ENCODE measurements at places on chromosomes 3 and 15.
A peak's percentile ranks its signal among the peaks of the same experiment; 100 is the strongest.

DNA sequence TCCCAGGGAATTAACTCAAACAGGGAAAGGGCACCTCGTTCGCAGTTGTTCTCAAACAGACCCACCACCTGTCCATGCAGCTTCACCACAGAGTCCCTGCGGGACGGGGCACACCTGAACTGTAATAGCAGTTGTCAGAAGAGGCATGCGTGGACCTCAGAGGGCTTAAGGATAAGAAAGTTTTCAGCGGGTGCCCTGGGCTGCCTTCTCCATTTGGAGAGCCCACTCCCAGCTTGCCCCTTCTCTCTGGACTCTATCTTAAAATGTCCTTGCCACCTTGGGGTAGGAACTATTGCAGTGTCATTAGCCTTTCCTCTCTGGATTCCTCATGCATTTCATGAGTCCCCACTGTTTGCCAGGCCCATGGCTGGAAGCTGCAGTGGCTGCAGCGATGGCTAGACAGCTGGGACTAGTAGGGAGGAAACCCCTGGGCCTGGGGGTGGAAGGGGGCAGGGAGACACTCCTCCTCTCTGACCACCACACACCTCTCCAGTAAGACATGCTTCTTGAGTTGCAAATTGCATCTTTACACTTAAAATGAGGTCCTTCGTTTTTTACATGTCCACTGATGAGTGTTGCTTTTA, 33.5 kb downstream of the PDIA5 start:
- DNase-seq: no peak

- no peak for DNase-seq
Observed at GRCh38 chr3:126518779-126519177, 1.2 kb upstream of the UROC1 start.

GRCh38 chr3:23113455-23114171, 89.5 kb upstream of the UBE2E2 start:
- DNase-seq: peak; percentile 58

- DNase-seq: no peak
Observed at GRCh38 chr3:126986001-126986400, 3.1 kb downstream of the PLXNA1 start.

DNA sequence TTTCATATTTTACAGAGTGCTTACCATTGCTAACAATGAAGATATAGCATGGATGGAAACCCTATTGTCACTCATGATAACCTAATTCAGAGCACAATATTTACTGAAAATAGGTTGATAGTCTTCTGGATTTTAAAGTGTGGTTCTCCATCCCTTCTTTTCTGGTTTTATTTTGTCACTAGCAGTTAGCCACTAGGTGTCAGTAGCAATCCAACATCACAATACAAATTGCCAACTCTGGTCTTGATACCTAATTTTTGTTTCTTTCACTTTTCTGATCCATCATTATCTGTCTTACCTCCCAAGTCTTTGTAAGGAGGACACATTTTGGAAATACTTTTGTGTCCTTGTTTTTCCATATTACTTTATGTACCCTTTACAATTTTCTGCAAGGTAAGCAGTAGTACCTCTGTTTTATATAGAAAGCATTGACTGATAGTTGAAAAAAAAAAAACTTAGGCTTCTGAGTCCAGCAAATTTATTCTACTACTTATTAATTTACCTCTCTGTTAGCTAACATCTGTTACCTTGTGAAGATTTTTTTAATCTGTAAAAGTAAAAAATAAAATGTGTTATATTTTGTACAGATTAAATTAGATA, 28.3 kb upstream of the CRYBG3 start:
- peak; percentile 79 for DNase-seq

DNA sequence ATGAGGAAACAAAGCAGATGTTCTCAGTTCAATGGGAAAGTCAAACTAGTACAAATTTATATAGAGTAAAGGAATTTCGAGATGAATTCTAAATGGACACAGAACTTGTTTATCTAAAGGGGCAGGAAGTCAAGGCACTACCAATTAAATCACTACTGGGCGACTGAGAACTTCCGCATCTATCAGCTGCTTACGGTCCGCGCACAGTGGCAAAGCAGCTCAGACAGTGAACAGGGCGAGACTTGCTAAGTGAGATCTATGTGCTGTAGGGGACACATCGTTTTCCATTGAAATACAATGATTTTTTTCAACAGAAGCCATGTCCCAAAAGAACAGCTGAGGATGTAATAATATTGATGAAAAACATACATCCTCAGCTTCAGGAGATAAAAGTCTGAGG, 105.0 kb downstream of the CHRNA7 start:
- DNase-seq: no peak

DNA sequence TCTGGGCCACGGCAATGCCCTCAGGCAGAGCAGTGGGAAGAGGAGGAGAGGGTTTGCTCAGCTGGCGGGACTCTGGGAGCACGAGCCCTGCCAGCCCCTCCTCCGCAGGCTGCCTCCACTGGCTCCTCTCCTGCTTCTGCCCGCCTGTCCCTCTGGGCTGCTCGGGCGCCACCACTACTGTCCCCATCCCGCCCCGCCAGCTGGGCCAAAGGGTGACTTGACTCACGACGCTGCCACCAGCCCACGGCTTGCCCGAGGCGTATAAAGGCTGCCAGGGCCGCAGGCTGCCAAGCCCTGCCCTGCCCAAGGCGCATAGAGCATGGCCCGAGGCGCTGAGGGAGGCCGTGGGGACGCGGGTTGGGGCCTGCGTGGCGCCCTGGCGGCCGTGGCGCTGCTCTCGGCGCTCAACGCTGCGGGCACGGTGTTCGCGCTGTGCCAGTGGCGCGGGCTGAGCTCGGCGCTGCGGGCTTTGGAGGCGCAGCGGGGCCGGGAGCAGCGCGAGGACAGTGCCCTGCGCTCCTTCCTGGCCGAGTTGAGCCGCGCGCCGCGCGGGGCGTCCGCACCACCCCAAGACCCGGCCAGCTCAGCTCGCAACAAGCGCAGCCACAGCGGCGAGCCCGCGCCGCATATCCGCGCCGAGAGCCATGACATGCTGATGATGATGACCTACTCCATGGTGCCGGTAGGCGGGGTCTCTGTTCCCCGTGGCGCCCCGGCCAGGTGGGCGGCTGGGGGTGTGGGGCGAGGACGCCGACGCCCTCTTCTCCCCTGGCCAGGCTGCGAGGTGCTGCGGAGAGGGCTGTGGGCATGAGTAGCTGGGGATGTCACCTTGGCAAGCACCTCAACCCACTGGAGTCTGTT, at the start of gene GLDN:
GLDN (plus strand) TSS at position 290 of the 861 bp plus-strand sequence; CDS start at position 320, 30 bp downstream.
- DNase-seq: no peak

GRCh38 chr3:18119866-18120265, 305.3 kb downstream of the SATB1 start:
- DNase-seq: no peak

DNA sequence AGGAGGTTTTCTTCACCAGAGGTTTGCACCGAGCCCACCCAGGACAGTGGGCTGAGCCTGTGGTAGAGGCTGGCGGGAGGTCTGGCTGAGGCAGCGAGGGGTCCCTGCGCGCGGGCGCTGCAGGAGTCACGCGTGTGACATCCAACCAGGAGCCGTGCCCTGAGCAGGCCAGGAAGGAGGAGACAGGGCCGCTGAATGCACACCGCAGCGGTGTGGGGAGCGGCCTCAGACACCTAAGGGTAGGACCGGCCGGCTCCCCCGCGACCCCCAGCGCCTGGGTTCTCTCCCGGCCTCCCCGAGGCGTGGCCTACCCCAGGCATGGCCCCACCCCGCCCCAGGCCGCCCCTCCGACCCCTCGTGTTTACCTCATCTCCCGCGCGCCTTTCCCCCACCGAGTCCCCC, 412 bp downstream of the SLC41A3 start:
- DNase-seq: peak; percentile 55

GRCh38 chr3:15726043-15726442, 71.7 kb downstream of the ANKRD28 start:
- no peak for DNase-seq

DNA sequence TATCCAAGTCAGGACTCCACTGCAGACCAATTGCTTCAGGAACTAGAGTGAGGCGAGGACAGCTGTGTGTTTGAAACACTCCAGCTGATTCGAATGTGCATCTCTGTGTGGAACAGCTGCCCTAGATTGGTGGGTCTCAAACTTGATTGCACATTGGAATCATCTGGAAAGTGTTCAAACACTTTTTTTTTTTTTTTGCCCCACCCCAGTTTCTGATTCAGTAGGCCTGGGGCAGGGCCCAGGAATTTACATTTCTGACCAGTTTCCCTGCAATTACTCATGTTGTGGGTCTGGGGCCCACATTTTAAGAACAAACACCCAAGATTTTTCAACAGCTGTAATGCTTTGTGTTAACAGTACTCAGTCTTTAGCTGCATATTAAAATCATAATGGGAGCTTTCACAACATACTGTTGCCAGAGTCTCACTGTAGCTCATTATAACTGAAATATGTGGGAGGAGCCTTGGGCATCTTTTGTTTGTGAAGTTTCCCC, 156.6 kb downstream of the NR1D2 start:
- no peak for DNase-seq

DNA sequence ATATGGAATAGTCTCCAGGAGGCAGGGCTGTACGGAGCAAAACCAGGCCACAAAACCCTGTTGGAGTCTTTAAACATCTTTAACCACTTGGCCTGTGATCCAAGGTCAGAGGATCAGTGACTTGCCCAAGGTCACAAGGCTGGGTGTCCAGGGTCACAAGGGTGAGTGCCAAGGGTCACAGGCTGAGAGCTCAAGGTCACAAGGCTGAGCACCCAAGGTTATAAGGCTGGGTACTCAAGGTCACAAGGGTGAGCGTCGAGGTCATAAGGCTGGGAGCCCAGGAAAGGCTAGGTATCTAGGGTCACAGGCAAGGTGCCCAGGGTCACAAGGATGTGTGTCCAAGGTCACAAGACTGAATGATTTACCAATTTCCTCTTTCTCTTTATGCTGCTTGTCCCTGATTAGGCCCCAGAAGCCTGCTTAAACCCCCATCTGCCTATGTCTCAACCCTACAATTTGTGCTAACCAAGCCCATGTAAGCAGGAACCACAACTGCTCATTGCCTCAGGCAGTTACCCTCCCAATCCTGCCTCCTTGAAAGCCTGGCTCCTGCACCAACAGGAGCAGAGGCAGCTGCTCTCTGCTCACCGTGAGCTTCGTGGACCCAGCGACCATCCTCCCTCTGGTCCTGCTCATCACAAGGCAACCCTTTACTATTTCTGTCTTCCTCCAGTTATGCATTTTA, 51.5 kb downstream of the MGLL start:
- DNase-seq: no peak

DNA sequence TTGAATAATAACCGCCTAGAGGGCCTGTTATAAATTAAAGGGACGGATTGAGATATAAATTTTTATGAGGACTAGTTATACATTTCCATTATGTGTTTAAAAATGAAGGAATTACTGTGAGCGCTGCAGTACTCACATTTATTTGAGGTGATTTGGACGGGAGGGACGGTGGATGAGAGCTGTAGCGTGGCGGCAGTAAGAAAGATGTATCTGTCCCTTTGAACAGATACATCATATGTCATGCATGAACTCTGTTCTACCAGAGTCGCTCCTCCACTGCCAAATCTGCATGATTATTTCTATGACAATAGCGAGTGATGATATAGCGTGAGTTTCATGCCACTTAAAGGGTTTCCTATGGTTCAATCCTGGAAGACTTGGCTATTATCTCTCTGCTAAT, 538.8 kb downstream of the MCTP2 start:
- no peak for DNase-seq

GRCh38 chr3:194136519-194137007, 615 bp downstream of the HES1 start:
- DNase-seq: no peak

- peak; percentile 42 for DNase-seq
Observed at GRCh38 chr15:64351265-64351664, 4.7 kb downstream of the CSNK1G1 start.

DNA sequence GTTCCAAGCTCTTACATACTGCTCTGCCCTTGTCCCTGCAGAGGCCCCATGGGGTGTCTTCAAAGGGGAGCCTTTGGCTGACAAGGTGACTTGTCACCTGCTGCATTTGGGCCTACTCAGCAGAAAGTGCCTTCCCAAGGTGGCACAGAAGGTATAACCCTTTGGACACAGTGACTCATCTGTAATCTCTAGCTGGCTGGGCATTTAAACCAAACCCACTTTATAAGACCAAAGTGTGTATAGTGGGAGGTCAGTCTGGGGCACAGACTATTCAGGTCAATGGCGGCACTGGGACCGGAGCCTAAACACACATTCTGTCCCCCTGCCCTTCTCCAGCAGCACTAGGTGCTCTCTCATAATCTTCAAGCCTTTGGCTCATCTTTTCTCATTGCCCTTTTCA, 35.1 kb downstream of the GJD2 start:
- no peak for DNase-seq

DNA sequence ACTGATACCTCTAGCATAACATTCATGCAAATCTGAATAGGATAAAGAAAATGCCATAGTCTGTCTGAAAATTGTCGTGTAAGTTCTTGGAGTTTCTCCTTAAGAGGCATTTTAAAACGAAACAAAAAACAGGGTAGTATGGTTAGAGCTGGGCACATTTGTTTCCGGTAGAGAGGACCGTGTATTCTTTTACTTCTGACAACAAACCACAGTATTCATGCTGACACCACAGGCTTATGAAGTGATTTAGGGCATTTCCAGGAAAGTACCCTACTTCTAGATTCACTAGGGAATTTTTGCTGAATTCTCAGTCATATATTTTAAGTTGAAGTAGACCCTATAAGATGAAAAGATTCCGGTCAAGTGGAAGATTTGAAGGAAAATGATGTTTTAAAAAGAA, 541.3 kb downstream of the UNC13C start:
- DNase-seq: peak; percentile 50

- no peak for DNase-seq
Observed at GRCh38 chr15:29651476-29652233, 170.6 kb downstream of the TJP1 start.

- no peak for DNase-seq
Observed at GRCh38 chr3:89108291-89108550, 800 bp downstream of the EPHA3 start.

GRCh38 chr3:23811185-23811527, 5.4 kb downstream of the UBE2E1 start:
- DNase-seq: peak; percentile 49

- DNase-seq: no peak
Observed at GRCh38 chr3:142633073-142633472, 36.9 kb downstream of the PLS1 start.

GRCh38 chr15:96087180-96087884, 243.2 kb upstream of the NR2F2 start:
- no peak for DNase-seq

GRCh38 chr3:80676261-80676660, 908.5 kb upstream of the ROBO1 start:
- no peak for DNase-seq

DNA sequence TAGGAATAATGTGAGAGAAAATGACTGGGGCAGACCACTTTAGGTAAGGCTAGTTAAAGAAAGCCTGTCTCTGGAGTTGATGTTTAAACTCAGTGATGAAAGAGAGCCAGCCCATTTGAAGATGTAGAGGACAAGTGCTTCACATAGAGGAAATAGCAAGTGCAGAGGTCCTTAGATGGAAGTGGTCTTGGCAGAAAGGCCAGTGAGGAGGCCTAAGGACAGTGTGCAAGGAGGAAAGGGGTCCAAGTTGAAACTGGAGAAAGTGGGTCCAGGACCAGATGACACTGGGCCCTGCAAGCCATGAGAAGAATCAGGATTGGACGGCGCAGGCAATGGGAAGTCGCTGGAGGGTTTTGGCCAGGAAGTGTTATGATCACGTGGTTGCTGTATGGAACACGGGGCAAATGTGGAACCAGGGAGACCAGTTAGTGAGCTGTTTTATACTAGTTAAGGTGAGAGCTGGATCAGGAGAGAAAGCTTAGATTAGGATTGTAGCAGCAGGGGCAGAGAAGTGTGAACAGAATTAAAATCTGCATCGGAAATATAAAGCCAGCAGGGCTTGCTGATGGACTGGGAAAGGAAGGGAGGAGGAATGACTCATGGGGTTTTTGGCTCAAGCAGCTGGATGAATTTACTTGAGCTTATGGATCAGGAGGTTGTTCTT, 48.0 kb upstream of the SCAANT1 start:
- peak; percentile 56 for DNase-seq
